ENCODE measurements at places on chromosomes 1 and 21.
A peak's percentile ranks its signal among the peaks of the same experiment; 100 is the strongest.

GRCh38 chr1:198986442-198986841 is 347.6 kb downstream of the PTPRC start:
- DNase-seq: no peak

GRCh38 chr1:50416553-50417453 is 6.4 kb downstream of the DMRTA2 start:
- no peak for DNase-seq

GRCh38 chr1:14062669-14063068 is 362.7 kb downstream of the PRDM2 start:
- DNase-seq: no peak

DNA sequence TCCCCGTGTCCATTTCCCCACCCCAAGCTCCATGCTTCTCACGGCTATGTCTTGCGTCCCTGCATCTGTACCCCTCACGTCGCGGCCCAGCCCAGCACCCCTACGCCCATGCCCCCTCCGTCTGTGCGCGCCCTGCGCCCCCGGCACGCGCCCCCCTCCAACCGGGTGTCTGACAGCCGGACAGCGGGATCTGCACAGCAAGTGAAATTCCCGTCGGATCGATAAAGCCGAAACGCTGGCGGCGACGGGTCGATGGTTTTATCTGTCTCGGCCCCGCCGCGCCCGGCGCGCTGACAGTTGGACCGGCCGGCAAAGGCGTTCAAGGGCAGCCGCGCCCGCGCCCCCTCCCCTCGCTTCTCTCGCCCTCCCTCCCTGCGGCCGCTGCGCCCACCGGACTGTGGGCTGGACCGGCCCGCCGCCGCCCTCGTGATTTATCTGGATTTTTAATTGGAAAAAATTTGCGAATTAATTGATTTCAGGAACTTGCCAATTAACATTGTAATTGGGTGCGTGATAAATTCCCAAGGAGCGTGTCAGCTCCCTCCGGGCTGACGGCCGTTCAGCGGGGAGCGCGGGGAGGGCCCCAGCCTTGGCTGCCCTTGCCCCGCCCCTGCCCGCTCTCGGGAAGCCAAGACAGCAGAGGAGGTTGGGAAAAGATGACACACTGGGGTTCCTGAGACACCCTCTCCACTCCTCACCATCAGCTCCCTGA is 57.1 kb downstream of the TMEM53 start:
- DNase-seq: no peak

GRCh38 chr1:100896481-100896982 is 642 bp downstream of the SLC30A7 start:
- peak; percentile 41 for DNase-seq

- DNase-seq: no peak
Observed at GRCh38 chr1:12082988-12083387, 19.9 kb downstream of the TNFRSF8 start.

- no peak for DNase-seq
Observed at GRCh38 chr21:34671891-34672290, 3.1 kb downstream of the CLIC6 start.

GRCh38 chr1:21344098-21344749 is 54.0 kb upstream of the ECE1 start:
- no peak for DNase-seq

DNA sequence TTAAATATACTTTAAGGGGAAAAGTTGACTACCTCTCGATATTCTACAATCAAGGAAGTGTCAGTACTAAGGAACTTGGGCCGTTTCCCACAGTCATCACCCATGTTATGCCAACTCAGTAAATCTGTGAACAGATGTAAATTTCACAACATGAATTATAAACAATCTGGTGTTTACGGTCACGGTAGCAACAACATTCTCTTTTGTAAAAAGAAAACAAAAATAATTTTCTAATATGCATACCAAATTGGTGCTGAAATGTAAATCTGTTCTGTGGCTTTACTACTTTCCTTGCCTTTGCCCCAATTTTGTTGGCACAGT is 1.2 kb downstream of the SH3GLB1 start:
- no peak for DNase-seq

DNA sequence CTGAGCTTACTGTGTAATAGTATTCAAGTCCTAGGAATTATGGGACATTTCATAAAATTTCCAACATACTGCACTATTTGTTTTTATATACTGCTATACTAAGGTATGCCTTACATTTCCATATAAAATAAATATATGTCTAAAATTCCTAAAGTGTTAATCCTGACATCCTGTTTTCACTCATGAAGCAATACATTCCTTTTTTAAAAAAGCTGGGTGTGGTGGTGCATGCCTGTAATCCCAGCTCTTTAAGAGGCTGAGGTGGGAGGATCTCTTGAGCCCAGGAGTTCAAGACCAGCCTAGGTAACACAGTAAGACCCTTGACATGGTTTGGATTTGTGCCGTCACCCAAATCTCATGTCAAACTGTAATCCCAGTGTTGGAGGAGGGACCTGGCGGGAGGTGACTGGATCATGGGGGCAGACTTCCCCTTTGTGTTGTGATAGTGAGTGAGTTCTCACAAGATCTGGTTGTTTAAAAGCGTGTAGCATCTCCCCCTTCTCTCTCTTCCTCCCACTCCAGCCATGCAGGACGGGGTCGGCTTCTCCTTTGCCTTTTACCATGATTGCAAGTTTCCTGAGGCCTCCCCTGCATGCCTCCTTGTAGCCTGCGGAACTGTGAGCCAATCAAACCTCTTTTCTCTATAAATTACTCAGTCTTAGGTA is 5.8 kb downstream of the CDC42BPA start:
- DNase-seq: no peak

GRCh38 chr1:207918011-207918410 is 7.1 kb upstream of the CD34 start:
- DNase-seq: no peak

GRCh38 chr1:27577504-27578188 is 26.3 kb downstream of the AHDC1 start:
- no peak for DNase-seq

DNA sequence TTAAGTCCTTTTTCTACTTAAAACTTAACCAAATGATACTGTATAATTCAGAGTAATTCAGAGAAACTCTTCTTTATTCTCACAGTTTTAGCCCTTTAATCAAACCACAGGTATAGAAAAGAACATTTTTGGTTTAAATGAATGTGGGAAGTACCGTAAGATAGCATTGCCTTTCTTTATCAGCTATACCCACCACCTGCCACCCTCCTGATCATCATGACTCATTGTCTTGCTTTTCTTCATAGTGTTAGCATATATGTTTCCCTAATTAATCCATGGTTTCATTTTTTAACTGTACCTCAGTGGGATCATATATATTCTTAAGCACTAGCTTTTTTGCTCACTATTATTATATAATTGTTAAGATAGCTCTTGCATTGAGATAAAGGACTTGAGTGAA is 27.5 kb upstream of the ANGPTL1 start:
- DNase-seq: no peak

GRCh38 chr1:165960881-165961280 is 133.5 kb downstream of the UCK2 start:
- no peak for DNase-seq

DNA sequence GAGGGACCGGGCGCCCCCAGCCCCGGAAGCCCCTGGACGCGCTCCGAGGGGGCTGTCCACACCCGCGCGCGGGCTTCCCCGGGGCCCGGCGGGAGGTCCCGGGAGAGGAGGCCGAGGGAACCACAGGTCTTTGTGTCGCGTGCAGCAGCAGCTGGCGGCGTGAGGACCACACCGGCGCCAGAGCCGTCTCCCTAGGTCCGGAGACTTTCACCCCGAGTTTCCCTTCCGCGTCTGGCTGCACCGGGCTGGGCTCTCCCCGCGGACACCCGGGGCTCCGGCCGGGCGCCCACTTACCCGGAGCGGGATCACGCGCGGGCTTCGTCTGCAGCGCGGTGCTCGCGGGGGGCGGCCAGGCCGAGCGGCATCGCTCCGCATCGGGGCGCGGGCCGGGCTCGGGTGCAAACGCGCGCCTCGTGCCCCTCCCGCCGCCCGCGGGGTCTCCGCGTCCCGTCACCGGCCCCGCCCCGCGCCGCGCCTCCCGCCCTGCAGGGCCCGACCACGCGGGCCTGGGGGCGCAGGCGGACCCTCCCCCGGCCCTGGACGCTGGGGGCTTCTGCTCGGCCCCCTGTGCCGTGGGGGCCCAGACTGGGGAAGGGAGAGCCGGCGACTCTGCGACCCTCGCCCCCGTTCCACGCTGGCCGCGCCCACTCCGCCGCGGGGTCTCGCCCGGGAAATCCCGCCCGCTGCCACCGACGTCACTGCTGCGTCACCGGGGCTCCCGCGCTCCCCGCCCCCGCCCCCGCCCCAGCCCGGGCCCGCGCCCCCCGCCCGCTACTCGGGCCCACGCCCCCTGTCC is at the start of gene GNG4:
TSS of gene GNG4 (minus strand) at position 417 of the 796 bp plus-strand sequence. CDS start 65,946 bp downstream, outside the sequence.
- DNase-seq: no peak

- DNase-seq: no peak
Observed at GRCh38 chr1:202649553-202650392, 60.5 kb downstream of the SYT2 start.

DNA sequence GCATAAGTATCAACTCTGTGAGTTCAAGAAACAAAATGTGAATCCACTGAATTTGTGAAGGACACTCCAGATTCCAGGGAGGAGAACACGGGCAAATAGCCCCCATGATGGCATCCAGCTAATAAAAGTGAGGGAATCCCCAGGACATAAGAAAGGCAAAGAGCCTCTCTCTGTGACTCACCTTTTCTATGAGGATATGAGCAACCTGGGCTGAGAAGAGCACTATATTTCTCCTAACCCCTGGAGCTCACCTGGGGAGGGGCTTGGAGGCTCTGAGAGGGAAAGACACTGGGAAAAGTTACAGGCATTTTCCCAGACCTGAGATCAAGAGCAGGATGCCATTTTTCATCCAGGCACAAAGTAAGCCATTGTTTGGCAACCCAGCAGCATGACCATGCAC is 1298.8 kb downstream of the PLA2G4A start:
- no peak for DNase-seq

DNA sequence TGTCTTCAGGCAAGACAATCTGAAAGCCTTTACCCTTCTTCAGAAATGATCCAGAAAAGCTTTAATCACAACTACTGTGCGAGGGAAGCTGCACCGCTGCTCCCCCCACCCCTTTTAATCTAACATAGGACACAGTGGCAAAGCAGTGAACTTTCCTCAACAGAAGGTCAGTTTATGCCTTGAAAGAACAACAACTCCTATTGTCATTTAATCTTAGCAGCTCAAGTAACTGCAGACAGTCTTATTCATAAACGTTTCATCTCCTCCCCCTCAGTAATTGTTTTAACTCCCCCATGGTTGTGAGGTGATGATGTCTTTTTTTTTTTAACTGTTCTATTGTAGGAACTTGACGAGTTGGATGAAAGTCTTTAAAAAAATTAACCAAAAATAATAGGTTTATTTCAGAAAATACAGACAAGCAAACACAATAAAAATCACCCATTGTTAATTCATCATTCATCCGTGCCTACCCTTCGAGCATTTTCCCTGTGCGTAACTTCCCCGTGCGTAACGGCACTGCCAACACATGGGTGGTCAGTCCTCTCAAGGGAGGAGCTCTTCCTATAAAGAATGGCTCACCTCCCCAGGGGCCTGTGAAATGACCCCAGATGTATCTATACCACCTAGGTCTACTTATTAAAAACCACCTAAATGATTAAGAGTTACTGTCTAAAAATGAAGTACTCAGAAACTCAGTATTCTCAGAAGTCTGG is 3.3 kb upstream of the ADAR start:
- DNase-seq: no peak

- peak; percentile 82 for DNase-seq
Observed at GRCh38 chr1:53393325-53393792, 65.5 kb upstream of the LRP8 start.

- no peak for DNase-seq
Observed at GRCh38 chr1:236400061-236400603, 6.0 kb downstream of the EDARADD start.

GRCh38 chr1:28070725-28071593 is 17.5 kb downstream of the EYA3 start:
- DNase-seq: no peak

DNA sequence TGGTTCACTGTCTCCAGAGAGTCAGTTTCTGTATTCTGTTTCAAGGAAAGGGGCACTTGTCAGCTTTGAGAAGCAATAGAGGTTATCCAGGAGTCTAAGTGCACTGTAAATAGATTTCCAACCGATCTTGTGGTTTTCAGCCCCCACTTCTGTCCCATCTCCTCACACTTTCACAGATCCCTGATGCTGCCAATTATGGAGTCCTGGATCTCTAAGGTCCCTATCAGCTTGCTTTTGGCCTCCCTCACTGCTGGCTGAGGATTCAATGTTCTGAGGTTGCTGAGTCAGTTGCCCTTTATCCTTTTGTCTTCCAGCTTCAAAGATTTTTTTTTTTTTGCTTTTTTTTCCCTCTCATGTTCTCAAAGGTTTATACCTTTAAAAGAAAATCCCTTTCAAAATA is 98.4 kb downstream of the DIRAS3 start:
- DNase-seq: no peak

DNA sequence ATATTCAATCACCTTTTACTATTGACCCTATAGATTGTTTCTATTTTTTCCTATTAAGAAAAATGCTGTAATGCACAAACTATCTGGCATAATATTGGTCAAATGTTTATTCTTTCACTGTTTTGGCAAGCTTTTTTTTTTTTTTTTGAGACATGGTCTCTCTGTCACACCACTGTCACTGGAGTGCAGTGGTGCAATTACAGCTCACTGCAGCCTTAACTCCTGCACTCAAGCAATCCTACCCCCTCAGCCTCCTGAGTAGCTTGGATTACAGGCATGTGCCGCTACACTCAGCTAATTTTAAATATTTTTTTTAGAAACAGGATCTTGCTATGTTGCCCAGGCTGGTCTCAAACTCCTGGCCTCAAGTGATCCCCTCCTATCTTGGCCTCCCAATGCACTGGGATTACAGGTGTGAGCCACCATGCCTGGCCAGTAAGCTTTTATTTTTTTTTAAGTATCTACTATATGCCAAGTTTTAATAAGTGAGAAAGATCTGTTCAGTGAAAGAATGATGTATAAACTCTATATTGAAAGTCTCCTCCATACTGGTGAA is 3.4 kb downstream of the CDC7 start:
- no peak for DNase-seq

- no peak for DNase-seq
Observed at GRCh38 chr1:56378341-56379070, 200.9 kb downstream of the PLPP3 start.

DNA sequence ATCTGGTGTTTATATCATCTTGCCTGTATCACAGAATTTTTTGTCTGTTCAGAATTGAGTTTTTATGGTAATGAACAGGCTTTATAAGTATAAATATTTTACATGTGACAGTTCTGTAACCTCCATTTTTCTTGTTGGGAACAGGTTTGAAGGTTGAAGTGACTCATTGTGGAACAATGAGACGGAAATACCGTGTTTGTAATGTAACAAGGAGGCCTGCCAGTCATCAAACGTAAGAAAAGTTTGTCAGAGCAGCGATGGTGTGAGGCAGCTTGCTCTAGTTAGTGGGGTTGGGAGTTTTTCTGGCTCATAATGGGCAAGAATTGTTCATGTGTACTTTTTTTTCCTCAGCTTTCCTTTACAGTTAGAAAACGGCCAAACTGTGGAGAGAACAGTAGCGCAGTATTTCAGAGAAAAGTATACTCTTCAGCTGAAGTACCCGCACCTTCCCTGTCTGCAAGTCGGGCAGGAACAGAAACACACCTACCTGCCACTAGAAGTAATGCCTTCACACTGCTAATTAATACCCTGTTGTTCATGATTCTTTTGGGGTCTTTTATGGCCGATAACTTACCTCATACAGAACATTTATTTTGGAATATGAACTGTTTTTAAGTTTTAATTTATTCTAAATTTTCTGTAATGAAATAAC is 75.2 kb upstream of the TEKT2 start:
- DNase-seq: no peak

Data from activated CD4-positive, CD25-positive, alpha-beta regulatory T cell treated with anti-CD3 and anti-CD28 coated beads, Interleukin-2, amount 50 U/mL, for 72 hours (primary cell).